ENCODE measurements at places on chromosomes 5 and 9.

DNA sequence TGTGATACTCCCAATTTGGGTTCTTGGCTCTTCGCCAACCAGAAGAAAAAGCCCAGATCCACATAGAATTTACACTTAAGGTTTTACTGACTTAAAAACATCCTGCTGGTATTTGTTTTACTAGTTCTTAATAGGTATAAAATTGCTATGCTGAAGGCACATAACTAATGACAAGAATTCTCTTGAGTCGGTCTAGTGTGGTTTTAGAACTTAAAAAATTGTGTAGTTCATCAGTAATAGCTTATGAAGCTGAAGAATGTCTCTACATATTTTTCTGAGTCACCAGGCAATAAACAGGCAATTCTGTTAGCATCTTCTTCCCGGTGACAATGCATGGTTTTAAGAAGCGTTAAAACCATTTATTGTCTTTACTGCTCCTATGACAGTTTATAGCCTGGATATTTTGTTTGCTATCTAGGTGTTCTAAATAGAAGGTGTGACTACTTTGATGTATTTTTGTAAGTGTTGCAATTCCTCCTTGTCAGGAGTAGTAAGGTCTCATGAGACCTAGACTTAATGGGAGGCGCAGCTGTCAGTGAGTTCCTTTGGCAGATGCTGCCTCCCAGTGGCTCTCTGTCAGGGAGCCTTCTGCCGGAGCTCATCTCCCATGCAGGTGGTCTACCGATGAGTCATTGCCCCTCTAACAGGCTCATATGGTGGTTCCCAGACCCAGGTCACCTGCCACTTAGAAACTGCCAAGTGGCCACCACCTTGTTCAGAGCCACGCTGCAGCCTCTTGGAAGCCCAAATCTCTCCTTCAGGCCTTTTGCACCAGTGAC is 173.8 kb downstream of the MAST4 start:
- DNase-seq, result no peak

GRCh38 chr9:133702798-133703590 is 35.2 kb downstream of the SARDH start:
- DNase-seq, result no peak

GRCh38 chr9:135919318-135919890 is 12.1 kb upstream of the CAMSAP1 start:
- no peak for DNase-seq

- no peak for DNase-seq
Observed at GRCh38 chr9:107869111-107869510, 379.5 kb upstream of the KLF4 start.

DNA sequence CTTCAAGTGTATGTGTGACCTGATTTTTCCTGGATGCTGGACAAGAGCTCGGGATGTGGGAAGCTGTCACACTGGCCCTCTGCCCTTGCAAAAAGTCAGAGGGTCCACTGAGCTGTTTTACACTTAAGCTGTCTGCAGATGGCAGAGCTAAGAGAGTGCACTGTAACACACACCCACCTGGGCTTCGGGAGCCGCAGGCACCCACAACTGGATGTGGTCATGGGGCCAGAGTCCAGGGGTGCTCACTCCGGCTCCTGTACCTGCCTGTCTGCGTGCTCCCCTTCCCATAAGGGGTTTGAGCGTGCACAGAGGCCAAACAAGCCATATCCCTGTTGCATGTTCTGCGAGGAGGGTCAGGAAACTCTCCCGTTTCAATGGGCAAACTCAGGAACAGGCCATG is 82.5 kb downstream of the LRRC70 start:
- no peak for DNase-seq

GRCh38 chr9:122229485-122229837 is 704 bp upstream of the LHX6 start:
- no peak for DNase-seq

DNA sequence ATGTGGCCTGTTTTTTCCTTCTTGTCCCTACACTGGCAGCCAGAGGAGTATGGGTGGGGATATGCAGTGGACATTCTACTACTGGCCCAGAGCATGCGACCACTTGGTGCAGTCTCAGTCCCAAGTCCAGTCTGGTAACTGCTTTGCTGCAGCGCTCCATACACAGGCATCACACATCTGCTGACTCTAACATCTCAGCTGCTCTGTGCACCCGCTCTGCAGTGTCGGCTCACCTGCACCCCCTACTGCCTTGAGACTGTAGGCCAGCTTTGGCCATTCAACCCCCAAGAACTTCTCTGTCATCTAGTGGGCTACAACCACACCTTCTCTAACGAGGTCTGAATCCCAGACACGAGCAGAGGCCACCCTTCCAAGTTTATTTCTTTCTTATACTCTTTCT is 46.4 kb upstream of the SLCO6A1 start:
- no peak for DNase-seq

GRCh38 chr5:116456036-116456435 is 118.6 kb downstream of the SEMA6A start:
- DNase-seq, result no peak

- no peak for DNase-seq
Observed at GRCh38 chr9:87322840-87323635, 174.6 kb upstream of the DAPK1 start.

GRCh38 chr9:124343533-124344290 is 71.5 kb downstream of the PSMB7 start:
- no peak for DNase-seq

- DNase-seq, result no peak
Observed at GRCh38 chr5:33725806-33726205, 166.0 kb downstream of the ADAMTS12 start.

GRCh38 chr9:93258419-93258817 is 74.5 kb downstream of the WNK2 start:
- no peak for DNase-seq

DNA sequence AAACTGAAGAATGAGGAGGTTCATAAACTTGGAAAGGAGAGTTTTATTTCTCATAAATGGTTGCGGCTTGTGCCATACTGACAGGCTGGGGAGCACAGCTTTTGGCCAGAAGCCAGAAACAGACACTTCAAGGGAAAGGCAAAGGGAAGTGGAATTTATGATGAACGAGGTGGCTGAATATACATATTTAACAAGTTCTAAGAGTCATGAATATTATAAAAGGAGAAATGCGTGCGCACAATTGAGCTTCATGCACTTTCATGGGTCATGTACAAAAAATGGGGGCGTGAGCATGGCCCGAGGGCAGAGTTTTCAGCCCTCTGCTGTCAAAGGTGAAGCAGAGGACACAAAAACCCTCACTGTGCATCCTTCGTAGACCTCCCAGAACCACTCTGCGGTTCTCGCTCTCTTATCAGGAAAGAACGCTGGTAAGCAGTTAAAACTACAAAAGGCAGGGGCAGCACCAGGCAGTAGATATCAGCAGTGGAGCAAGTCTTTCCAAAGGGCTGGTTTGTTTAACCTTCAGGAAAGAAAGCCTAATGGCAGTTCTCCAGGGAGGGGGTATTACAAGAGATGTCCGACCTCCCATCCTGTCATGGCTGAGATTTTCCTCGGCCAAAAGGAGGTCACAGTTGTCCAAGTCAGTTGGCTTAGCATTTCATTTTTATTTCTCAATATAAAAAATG is 29.0 kb downstream of the AUH start:
- DNase-seq, result no peak

GRCh38 chr5:158465086-158465972 is 606.4 kb upstream of the CLINT1 start:
- DNase-seq, result no peak

GRCh38 chr5:96812851-96813250 is 5.1 kb upstream of the ERAP1 start:
- no peak for DNase-seq

- no peak for DNase-seq
Observed at GRCh38 chr5:101943784-101944183, 352.3 kb downstream of the SLCO4C1 start.

DNA sequence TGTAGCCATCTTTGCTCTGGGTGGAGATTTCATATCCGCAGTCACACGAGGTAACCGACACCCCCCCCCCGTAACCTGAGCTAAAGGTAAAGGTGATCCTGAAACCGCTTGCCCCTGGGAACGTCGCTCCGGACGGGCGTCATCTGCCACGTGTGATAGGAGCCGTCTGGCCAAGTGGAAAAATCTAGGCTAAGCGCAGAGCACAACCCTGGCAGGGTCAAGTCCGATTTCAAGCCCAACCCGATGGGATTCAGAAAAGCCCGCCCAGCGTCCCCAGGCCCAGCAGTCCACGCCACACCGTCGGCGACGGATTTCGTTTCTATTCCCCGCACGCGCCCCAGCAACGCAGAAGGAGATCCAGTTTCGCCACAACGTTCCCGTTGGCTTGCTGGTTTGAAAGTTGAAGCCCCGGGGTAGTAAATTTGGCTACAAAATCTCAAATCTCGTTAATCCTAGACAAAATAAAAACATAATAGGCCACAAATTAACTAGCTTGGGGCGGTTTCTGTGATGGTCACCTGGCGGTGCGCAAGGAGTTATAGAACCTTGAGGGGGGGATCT is 32.4 kb upstream of the NFIB start:
- DNase-seq, result no peak

DNA sequence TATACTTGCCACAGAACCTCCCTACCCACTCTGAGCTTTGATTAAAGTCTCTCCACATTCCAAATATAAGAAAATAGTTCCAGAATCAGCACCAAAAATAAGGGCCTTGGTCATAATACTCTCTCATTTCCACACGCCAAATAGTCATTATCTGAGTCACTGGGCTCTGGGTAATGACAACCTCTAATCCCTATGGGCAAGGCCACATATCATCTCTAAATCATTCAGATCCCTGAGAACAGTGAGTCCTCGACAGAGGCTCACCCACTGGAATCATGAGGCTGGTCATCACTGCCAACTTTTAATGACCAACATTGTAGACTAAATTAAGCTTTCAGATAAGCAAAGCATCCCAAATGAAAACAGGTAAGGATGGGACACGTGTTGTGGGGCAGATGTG is 28.1 kb downstream of the FAM114A2 start:
- DNase-seq, result no peak

GRCh38 chr9:122219856-122220672 is 8.7 kb downstream of the LHX6 start:
- DNase-seq, result no peak

- DNase-seq, result no peak
Observed at GRCh38 chr9:12094046-12094445, 599.1 kb upstream of the TYRP1 start.

GRCh38 chr9:38286766-38287165 is 105.7 kb upstream of the ALDH1B1 start:
- DNase-seq, result no peak

DNA sequence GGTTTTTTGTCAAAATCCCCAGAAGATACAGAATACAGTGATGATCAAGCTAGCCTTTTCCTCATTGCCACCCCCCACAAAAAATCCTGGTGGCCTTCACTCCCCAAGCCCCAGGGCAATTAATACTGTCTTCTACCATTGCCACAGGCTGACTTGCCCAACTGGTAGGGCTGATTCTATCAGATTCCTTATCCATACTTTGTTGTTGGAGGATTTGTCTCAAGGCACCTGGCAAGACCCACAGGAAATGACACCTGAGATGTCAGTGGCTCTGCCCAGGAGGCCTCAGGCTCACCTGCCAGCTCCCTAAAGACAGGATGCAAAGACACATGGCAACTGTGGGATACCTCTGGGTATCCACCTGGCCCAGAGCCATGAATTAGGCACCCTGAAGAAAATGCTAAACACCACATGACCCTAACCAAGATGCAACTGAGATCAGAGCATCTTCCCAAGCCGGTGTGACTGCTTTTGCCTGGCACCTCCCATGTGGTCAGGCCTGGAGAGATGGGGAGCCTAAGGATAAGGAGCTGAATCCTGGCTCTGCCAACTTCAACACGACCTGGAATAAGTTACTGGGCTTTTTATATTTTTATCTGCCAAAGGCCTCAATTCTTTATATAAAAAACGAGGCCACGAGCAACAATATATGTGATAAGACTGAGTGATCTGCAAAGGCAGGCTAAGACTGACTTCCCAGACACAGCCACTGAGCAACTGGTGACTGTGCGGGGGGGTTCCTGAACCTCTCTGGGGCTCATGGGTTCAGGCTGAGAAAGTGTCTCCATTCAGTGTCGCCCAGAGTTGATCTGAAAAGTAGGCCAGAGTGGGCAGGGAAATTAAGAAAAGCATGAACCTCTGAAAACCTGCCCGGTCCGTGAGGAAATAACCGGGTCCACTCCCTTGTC is 944 bp downstream of the ATOX1 start:
- no peak for DNase-seq

DNA sequence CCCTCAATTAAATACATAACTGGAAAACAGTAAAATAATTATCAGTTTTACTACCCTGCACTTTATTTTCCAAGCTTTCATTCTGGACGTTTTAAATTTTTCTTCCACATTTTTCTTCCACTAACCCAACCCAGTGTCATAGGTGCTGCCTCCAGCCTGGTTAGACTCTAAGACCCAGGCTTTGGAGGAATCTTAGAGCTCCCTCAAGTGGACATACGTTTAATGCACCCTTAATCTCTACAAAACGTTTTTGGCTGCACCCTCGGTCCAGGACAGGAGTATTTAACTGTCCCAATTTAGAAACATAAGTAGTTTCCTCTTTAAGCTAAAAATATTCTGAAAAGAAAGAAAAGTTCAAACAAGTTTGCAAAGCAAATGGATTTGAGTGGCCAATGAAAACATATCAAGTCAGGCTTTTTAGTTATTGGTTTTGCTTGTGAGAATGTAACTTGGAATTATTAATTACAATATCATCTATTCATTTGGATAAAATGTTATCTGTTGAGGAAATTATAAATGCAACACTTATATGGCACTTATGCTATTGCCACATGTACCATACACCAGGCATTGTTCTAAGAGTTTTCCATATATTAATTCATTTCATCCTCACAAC is 38.9 kb downstream of the CDH6 start:
- DNase-seq, result peak; percentile 43

GRCh38 chr5:92761585-92761984 is 819.4 kb downstream of the NR2F1-AS1 start:
- no peak for DNase-seq

- no peak for DNase-seq
Observed at GRCh38 chr9:99973455-99973854, 67.0 kb downstream of the STX17 start.

DNA sequence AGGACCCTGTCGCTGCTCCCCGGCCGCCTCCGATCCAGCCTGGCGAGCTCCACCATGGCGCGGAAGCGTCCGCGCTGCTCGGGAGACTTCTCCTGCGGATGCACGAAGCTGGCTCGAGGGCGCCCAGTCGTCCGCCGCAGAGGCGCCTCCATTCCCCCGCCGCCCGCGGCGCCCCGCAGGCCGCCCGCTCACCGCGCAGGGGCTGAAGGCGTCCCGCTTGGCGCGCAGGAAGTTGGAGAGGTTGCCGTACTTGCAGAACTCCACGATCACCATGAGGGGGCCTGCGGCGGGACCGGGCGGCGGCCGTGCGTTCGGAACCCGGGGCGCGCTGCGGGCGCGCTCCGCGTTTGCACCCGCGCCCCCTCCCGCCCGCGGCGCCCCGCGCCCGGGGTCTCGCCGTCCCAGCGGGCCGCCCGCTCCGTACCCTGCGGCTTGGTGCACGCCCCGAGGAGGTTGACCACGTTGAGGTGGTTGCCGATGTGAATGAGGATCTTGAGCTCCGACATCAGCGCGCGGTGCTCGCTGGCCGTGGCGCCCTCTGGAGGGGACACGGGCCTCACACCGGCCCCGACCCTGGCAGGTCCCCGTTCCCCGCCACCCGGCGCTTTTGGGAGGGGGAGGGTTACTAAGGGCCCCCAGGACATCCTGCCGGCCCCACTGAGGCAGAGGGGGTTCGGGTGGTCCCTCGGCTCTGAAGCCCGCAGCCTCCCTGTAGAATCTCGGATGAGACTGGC is 27.7 kb upstream of the SCGB3A1 start:
- DNase-seq, result peak; percentile 26

GRCh38 chr5:14810282-14810681 is 61.3 kb downstream of the ANKH start:
- DNase-seq, result no peak

Data from renal cortex interstitium (tissue), 15 donors.